ENCODE measurements at places on chromosomes 4 and X. TPM values are rescaled to one million over a fixed set of nuclear protein-coding genes. Genes with fewer than 3 reads are reported as not detected.

DNA sequence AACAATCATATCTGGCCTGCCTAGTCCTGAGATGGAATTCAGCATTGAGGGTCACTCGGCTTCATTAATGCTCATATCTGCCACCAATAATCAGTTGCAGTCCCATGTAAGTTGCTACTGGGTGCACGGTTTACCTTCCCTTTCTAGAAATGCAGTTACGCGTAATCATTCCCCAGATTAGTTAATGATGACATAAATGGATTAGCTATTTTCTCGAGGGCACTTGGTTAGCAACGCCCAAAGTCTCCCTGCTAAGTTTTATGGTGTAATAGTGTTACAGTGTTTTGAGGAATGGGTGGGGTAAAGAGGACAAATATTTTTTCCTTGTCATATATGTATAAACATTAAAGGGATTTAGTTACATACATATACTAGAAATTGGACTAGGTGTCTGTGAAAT, 118.8 kb downstream of the MID1 start:
- H3K36me3 ChIP-seq: no peaks in the 10 kb centered on the region
- H3K27me3 ChIP-seq: no peaks in the 10 kb centered on the region
- no peak overlapping the region for H3K4me3 ChIP-seq
- H3K27ac ChIP-seq: no peak overlapping the region
- no peaks in the 10 kb centered on the region for H3K4me1 ChIP-seq

GRCh38 chrX:39693298-39693697, 404.5 kb downstream of the BCOR start:
- no peaks in the 10 kb centered on the region for H3K36me3 ChIP-seq
- H3K4me1 ChIP-seq: peaks cover 5% of the 10 kb centered on the region

GAB3 gene
- total RNA-seq: 2.5 TPM

CXorf51A gene
- not detected for total RNA-seq

SASH3 gene
- total RNA-seq: 123 TPM

DNA sequence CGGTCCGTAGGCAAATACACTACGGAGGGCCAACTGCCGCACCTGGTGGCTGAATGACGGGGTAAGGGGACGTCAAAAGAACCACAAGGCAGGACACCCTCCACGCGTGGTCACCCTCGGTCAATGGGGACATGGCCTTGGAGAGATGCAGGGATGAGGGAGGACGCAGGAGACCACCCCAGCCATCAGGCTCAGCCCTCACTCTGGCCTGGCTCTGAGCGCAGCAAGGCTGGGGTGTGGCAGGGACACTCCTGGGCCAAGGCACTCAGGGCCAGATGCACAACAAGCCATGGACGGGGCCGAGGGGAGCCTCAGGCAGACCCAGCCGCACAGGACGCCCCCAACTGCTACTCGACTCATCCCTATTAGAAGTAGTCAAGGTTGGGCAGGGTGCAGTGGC, 36.5 kb downstream of the GAK start:
- H3K4me1 ChIP-seq: no peaks in the 10 kb centered on the region
- H3K27ac ChIP-seq: no peak overlapping the region
- H3K36me3 ChIP-seq: peaks cover 3% of the 10 kb centered on the region
- H3K4me3 ChIP-seq: no peak overlapping the region
- DNase-seq: no peak

DNA sequence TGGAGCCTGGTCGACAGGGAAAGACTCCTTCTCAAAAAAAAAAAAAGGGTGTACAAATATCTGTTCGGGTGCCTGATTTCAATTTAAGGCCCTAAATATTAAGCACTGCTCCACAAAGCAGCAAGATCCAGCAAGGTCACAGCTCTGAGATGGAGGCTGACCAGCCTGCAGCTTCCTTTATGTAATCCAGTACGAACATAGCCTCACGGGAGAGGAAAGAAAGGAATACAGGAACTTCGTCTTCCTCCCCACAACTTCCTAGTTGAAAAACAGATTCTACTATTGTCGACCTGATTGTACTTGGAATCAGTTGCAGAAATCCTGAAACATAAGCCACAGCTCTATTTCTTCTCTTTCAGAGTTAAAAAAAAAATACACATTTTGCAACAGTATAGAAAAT, 53.5 kb upstream of the TBC1D9 start:
- H3K36me3 ChIP-seq: no peaks in the 10 kb centered on the region
- peaks cover 27% of the 10 kb centered on the region for H3K27me3 ChIP-seq
- peaks cover 3% of the 10 kb centered on the region for H3K4me1 ChIP-seq
- DNase-seq: no peak
- H3K27ac ChIP-seq: no peak overlapping the region

NHSL2 gene
- total RNA-seq: 0.10 TPM
